ENCODE measurements at places on chromosomes 1 and 21.

GRCh38 chr1:233790662-233791371 is 113.7 kb upstream of the SLC35F3 start:
- H3K27ac ChIP-seq = no peak overlapping the region
- DNase-seq = peak; percentile 43
- H3K27me3 ChIP-seq = no peaks in the 10 kb centered on the region
- H3K36me3 ChIP-seq = no peaks in the 10 kb centered on the region
- no peak overlapping the region for H3K4me3 ChIP-seq

- no peak overlapping the region for H3K4me3 ChIP-seq
- no peak overlapping the region for H3K27ac ChIP-seq
- no peaks in the 10 kb centered on the region for H3K36me3 ChIP-seq
- no peaks in the 10 kb centered on the region for H3K27me3 ChIP-seq
- no peak for DNase-seq
These were observed 43.9 kb downstream of the NAV1 start for GRCh38 chr1:201582705-201583442.

DNA sequence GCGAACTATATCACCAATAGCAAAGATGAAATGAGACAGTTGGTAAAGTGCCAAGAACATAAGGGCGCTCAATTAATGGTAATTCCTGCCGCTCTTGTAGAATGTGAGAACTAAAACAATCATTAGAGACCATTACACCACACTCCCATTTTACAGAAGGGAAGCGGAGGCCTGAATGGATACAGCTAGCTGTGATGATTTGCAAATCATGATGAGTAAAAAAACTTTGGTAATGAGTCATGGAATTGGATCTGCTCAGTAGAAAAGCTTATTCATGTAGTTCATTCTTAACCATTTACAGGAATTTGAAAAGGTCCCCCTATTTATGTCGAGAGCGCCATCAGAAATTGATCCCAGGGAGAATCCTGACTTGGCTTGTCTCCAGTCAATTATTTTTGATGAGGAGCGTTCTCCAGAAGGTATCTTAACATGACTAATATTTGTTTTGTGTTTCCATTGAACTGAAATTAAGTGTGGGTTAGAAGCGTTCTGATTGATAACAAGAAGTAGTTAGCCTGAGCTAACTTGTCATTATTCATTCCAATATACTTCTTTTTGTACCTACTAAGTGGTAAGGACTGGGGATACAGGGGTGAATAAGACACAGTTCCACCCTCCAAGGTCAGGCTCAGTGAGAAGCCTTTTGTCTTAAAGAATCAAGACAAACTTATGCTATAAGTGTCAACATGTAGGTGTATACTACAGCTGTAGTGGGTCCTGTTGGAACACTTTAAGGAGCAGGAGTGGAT is 812 bp downstream of the TTC4 start:
- H3K36me3 ChIP-seq = peaks cover 18% of the 10 kb centered on the region
- no peak for DNase-seq
- H3K4me3 ChIP-seq = peak overlapping the region; percentile 82
- no peaks in the 10 kb centered on the region for H3K27me3 ChIP-seq
- H3K27ac ChIP-seq = peak overlapping the region; percentile 78

GRCh38 chr1:229388897-229389580 is 44.9 kb downstream of the ACTA1 start:
- DNase-seq = peak; percentile 80
- no peak overlapping the region for H3K27ac ChIP-seq
- H3K36me3 ChIP-seq = no peaks in the 10 kb centered on the region
- H3K4me1 ChIP-seq = peaks cover 15% of the 10 kb centered on the region
- no peak overlapping the region for H3K4me3 ChIP-seq

- no peaks in the 10 kb centered on the region for H3K36me3 ChIP-seq
- no peaks in the 10 kb centered on the region for H3K4me1 ChIP-seq
- no peak overlapping the region for H3K27ac ChIP-seq
These were observed 601.4 kb upstream of the NCAM2 start for GRCh38 chr21:20396798-20397197.

DNA sequence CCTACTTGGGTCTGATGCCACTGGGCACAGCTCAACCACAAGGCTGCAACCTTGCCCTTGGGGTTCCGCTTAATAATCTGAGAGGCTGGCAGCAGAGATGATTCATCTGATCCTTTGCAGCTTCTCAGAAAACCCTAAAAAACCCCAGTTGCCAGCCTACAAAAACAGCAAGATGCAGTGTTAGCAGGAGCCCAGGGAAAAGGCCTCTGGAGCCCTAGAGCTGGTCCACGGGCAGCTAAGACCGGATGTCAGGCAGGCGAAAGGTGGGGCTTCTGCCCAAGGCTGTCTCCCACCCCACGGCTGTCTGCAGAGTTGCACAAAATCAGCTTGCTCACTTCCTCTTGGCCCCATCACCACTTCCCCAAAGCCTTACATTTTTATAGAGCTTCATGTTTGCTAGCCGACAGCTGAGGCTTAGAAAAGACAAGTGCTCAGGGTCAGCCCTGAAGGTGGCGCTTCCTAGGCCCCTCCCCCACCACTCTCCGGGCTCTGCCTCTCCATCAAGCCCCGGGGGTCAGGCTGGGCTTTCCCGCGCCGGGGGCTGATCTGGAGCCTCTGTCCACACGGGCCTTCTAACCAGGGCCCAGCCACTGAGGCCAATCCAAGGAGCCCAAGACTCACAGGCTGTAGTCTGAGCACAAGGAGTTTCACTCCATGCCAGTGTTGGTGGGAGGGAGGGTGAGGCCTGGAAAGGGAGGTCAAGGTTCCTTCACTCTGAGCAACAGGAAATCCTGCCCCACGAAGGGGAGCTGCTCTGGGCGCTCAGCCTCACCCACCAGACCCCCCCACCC is 4.2 kb upstream of the ADORA3 start:
- peak overlapping the region; percentile 53 for H3K4me3 ChIP-seq
- H3K36me3 ChIP-seq = no peaks in the 10 kb centered on the region
- H3K4me1 ChIP-seq = peaks cover 26% of the 10 kb centered on the region
- H3K27ac ChIP-seq = peak overlapping the region; percentile 74
- H3K27me3 ChIP-seq = no peaks in the 10 kb centered on the region
